ENCODE measurements at places on chromosomes 5 and 9. TPM values are rescaled to one million over a fixed set of nuclear protein-coding genes. Genes with fewer than 3 reads are reported as not detected.

FGF1 gene
- 0.09 TPM for total RNA-seq

ANKRD31 gene
- not detected for total RNA-seq

THBS4 gene
- total RNA-seq, result under 0.01 TPM

FUBP3 gene
- 33.2 TPM for total RNA-seq

Data from endothelial cell of coronary artery (primary cell).